Osteoblast (primary cell): ENCODE measurements at places on chromosomes 6 and 20. TPM values are rescaled to one million over a fixed set of nuclear protein-coding genes. Genes with fewer than 3 reads are reported as not detected.
A peak's percentile ranks its signal among the peaks of the same experiment; 100 is the strongest.

The MAFB gene
- total RNA-seq, result 12.1 and 12.7 TPM in 2 replicates

The COL9A3 gene
- total RNA-seq, result not detected in 2 replicates

The PTGIS gene
- total RNA-seq, result 33.6 and 89.8 TPM in 2 replicates

The HBS1L gene
- 86.9 and 94.8 TPM in 2 replicates for total RNA-seq

The HM13 gene
- total RNA-seq, result 85.8 and 91.1 TPM in 2 replicates

The TRIM31 gene
- not detected in 2 replicates for total RNA-seq

The ID4 gene
- total RNA-seq, result 25.3 and 29.7 TPM in 2 replicates

The CDH4 gene
- 1.1 and 1.8 TPM in 2 replicates for total RNA-seq

The EPHA7 gene
- 0.29 TPM in 1 of 2 replicates, not detected in the other for total RNA-seq

The ID1 gene
- total RNA-seq, result 56.3 and 82.5 TPM in 2 replicates

The OLIG3 gene
- not detected in 2 replicates for total RNA-seq

The SLA2 gene
- total RNA-seq, result under 0.01 and 0.36 TPM in 2 replicates

- H3K27ac ChIP-seq, result no peak overlapping the region
- no peak overlapping the region for H3K4me3 ChIP-seq
- no peak for DNase-seq
Observed at GRCh38 chr6:12198851-12199250, 91.3 kb upstream of the EDN1 start.

DNA sequence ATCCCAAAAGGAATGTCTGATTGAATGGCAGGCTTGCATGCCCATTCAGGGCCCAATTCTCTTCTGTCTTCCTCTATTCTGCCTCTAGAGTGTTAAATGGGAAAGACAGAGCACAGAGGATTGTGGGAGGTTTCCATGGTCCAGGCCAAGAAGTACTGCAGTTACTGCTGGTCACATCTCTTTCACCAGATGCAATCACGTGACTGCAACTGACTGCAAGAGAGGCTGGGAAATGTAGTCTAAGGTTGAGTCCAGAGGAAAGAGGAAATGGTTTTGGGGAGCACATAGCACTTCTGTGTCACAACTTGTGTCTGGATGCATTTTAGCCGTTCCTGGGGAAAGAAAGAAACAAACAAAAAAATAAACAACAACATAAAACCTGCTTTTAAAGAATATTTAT, 336.4 kb upstream of the BTBD3 start:
- H3K4me1 ChIP-seq, result no peaks in the 10 kb centered on the region
- no peaks in the 10 kb centered on the region for H3K36me3 ChIP-seq
- no peak for DNase-seq
- no peak overlapping the region for H3K27ac ChIP-seq
- H3K27me3 ChIP-seq, result peaks cover 4% of the 10 kb centered on the region
- no peak overlapping the region for H3K4me3 ChIP-seq

GRCh38 chr20:54004445-54004844, 65.9 kb downstream of the BCAS1 start:
- no peak overlapping the region for H3K27ac ChIP-seq
- H3K27me3 ChIP-seq, result no peaks in the 10 kb centered on the region
- no peaks in the 10 kb centered on the region for H3K36me3 ChIP-seq

- H3K4me1 ChIP-seq, result peaks cover 13% of the 10 kb centered on the region
- H3K27me3 ChIP-seq, result no peaks in the 10 kb centered on the region
- no peaks in the 10 kb centered on the region for H3K36me3 ChIP-seq
- peak overlapping the region; percentile 38 for H3K27ac ChIP-seq
- DNase-seq, result peak; percentile 90
Observed at GRCh38 chr6:26532699-26533531, 5.3 kb upstream of the HMGN4 start.

DNA sequence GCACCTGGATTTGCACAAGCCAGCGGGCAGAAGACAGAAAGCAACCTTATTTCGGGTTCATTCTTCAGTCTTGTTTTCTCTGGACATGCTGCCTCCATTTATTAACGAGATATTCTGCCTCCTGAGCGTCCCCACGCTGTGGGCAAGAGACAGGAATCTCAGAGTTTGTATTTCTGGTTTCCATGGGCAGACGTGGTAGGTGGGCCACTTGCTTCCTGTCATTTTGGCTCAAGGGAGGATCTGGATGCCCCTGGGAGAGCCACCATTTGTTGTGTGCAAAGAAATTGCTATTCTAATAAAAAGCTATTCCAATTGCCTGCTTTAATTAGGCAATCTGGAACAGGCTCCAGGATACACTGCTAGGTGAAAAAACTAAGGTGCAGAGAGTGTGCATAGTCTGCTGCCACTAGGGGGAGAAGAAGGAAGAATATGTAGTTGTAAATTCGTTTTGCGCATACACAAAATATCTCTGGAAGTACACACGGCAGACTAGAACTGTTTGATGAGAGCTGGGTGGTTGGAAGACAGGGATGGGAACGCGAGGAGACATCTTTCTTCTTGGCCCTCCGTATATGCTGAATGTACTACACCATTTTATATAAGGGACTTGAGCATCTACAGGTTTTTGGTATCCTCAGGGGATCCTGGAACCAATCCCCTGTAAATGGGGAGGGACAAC, 30.1 kb upstream of the SLC16A10 start:
- no peak overlapping the region for H3K4me3 ChIP-seq
- peaks cover 11% of the 10 kb centered on the region for H3K27me3 ChIP-seq
- H3K36me3 ChIP-seq, result no peaks in the 10 kb centered on the region

GRCh38 chr6:108869876-108870275, 21.7 kb downstream of the ARMC2 start:
- no peaks in the 10 kb centered on the region for H3K27me3 ChIP-seq
- DNase-seq, result no peak
- peaks cover 20% of the 10 kb centered on the region for H3K4me1 ChIP-seq
- H3K27ac ChIP-seq, result no peak overlapping the region
- no peaks in the 10 kb centered on the region for H3K36me3 ChIP-seq
- H3K4me3 ChIP-seq, result no peak overlapping the region

DNA sequence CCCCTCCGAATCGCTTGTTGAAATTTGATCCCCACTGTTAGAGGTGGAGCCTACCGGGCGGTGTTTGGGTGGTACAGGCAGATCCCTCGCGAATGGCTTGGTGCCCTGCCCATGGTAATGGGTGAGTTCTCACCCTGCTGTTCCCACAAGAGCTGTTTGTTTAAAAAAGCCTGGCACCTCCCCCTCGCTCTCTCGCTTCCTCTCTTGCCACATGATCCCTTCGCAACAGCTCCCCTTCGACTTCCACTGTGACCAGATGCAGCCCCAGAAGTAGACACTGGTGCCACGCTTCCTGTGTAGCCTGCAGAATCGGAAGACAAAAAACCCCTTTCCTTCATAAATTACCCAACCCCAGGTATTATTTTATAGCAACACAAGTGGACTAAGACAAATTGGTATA, 292.2 kb upstream of the QKI start:
- H3K27me3 ChIP-seq, result no peaks in the 10 kb centered on the region
- H3K27ac ChIP-seq, result no peak overlapping the region
- no peaks in the 10 kb centered on the region for H3K4me1 ChIP-seq

- H3K4me1 ChIP-seq, result no peaks in the 10 kb centered on the region
- no peaks in the 10 kb centered on the region for H3K36me3 ChIP-seq
- H3K27ac ChIP-seq, result no peak overlapping the region
- H3K4me3 ChIP-seq, result no peak overlapping the region
- H3K27me3 ChIP-seq, result no peaks in the 10 kb centered on the region
Observed at GRCh38 chr20:56656632-56657031, 27.5 kb downstream of the TFAP2C start.

DNA sequence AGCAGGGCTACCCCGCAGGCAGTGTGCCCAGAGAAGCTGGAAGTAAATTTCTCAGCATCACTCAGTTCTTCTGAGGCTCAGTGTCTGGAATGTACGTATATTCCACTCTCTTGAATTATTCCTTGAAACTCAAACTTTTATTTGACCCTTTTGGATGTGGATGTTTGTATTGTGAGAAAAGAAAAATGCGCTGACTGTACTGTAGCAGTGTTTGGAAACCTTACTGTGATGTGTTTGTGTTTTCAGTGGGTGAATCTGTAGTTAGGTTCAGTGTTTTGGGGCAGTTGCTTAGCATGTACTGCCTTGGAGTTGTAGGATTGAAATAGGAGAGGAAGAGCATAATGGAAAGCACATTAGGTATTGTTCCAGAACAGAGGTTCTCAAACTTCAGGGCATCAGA, 13.5 kb downstream of the TIAM2 start:
- no peak overlapping the region for H3K27ac ChIP-seq
- no peak for DNase-seq

DNA sequence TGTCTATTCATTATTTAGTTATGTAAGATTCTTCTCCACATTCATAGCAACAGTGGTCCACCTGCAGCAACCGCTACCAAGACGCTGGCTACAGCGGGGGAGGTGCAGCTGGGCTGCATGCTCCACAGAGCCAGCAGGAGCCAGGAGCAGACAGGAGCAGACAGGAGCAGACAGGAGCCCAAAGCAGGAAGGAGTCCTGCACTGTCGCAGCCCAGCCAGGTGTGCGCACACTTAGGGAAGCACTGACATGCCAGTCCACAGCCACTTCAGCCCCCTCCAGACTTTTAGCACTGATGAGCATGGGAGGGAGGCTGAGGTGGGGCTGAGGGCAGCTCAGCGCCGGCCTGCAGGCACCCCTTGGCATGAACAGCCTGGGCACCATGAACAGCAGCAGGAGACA, 19.6 kb downstream of the KIF16B start:
- no peak overlapping the region for H3K27ac ChIP-seq
- H3K36me3 ChIP-seq, result no peaks in the 10 kb centered on the region
- H3K27me3 ChIP-seq, result no peaks in the 10 kb centered on the region
- DNase-seq, result no peak
- no peak overlapping the region for H3K4me3 ChIP-seq
- H3K4me1 ChIP-seq, result peaks cover 10% of the 10 kb centered on the region

GRCh38 chr6:145963216-145964068, 716 bp downstream of the SHPRH start:
- peak overlapping the region; percentile 75 for H3K27ac ChIP-seq
- H3K36me3 ChIP-seq, result no peaks in the 10 kb centered on the region
- DNase-seq, result peak; percentile 53
- H3K4me3 ChIP-seq, result peak overlapping the region; percentile 92

DNA sequence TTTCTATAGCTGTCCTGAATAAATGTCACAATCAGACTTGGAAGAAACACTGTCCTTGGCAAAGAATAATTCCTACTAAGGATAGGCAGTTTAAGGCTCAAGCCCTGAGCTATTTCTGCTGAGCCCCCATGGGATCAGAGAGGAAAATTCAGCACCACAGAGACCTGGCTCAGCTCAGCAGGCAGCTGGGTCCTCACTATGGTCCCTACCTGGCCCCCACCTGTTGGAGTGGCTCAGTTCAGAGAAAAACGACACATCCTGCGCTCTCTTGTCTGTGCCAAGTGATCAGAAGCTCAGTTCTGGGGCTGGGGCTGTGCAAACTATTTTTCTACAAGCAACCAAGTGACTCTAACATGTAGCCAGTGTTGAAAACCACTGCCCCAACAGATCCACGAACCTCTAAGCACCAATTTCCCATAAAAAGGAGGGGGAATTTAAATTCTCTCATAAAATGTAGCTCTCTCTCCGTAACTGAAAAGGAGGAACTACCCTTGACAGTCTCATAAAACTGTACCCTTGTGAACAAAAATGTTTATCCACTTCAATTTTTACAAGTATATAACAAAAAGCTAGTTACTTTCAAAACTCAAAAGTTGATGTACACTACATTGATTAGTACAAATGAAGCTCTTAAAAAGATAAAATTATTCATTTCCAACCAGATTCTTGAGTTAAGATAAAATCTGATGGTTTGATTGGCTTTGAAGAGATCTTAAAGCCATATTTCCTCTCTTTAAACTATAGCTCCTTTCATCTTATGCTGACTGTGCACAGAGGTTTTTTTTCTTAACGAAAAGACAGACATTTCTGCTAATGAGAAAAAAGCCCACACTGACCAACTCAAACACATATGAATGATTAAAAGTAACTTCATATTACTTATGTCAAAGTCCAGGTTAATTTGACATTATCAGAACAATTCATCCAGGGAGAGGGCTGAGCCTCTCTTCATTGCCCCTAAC, 52.0 kb downstream of the KIF13A start:
- H3K27ac ChIP-seq, result peak overlapping the region; percentile 21
- peaks cover 24% of the 10 kb centered on the region for H3K4me1 ChIP-seq
- H3K36me3 ChIP-seq, result no peaks in the 10 kb centered on the region
- no peak overlapping the region for H3K4me3 ChIP-seq
- no peaks in the 10 kb centered on the region for H3K27me3 ChIP-seq
